Activated T-cell treated with anti-CD3 and anti-CD28 coated beads, Interleukin-2, amount 50 U/mL, for 72 hours (primary cell): ENCODE measurements at places on chromosomes 12 and 14. TPM values are rescaled to one million over a fixed set of nuclear protein-coding genes. Genes with fewer than 3 reads are reported as not detected.
A peak's percentile ranks its signal among the peaks of the same experiment; 100 is the strongest.

The SLC38A6 gene
- total RNA-seq = 8.0 TPM

The ACVRL1 gene
- not detected for total RNA-seq

The FAM181A gene
- total RNA-seq = not detected

The EXD2 gene
- total RNA-seq = 11.3 TPM

The LUM gene
- total RNA-seq = not detected

The KCNJ8 gene
- not detected for total RNA-seq

The NPFF gene
- total RNA-seq = not detected

DNA sequence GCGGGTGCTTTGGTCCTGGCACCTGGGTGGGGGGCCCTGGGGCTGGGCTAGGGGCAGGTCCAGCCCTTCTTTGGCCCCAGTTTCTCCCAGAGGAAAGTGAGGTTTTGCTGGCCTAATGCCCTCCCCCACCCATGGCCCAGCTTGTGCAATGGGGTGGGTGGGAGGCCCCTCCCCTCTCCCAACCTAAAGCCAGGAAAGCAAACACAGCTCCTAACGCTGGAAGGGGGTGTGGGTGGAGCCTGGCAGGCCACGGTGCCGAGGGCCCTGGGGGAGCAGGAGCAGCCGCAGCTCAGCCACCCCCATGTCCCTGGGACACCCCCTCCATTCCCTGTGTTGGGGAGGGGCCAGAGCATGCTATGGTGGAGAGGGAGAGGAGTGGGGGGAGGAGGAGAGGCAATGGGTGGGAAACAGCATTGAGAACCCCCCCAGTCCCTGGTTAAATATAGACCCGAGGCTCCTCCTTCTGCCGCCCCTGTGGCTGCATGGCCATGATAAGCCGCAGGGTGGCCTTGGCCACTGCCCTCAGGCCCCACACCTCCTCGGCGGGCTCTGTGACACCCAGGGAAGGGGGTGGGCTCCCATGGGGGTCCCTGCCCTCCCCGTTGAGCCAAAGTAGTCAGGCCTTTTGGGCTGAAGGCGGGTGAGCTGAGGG is 4.7 kb downstream of the EXOC3L4 start:
- no peaks in the 10 kb centered on the region for H3K4me1 ChIP-seq
- no peak for DNase-seq
- H3K4me3 ChIP-seq = no peak overlapping the region
- H3K27ac ChIP-seq = no peak overlapping the region
- no peaks in the 10 kb centered on the region for H3K36me3 ChIP-seq

- H3K4me1 ChIP-seq = peaks cover 12% of the 10 kb centered on the region
- H3K36me3 ChIP-seq = peaks cover 2% of the 10 kb centered on the region
- DNase-seq = no peak
- H3K27me3 ChIP-seq = no peaks in the 10 kb centered on the region
These were observed 17.0 kb downstream of the MVK start for GRCh38 chr12:109590566-109590965.

- H3K4me3 ChIP-seq = no peak overlapping the region
- no peak overlapping the region for H3K27ac ChIP-seq
- no peak for DNase-seq
- H3K27me3 ChIP-seq = no peaks in the 10 kb centered on the region
These were observed 18.5 kb upstream of the GPRC5A start for GRCh38 chr12:12872934-12873275.

- peak; percentile 76 for DNase-seq
- H3K4me1 ChIP-seq = peaks cover 70% of the 10 kb centered on the region
- peak overlapping the region; percentile 69 for H3K27ac ChIP-seq
- peak overlapping the region; percentile 83 for H3K4me3 ChIP-seq
- H3K27me3 ChIP-seq = no peaks in the 10 kb centered on the region
- H3K36me3 ChIP-seq = peaks cover 2% of the 10 kb centered on the region
These were observed 11.7 kb downstream of the TPCN1 start for GRCh38 chr12:113232840-113233585.

- peaks cover 70% of the 10 kb centered on the region for H3K4me1 ChIP-seq
- DNase-seq = no peak
- peak overlapping the region; percentile 98 for H3K4me3 ChIP-seq
- peaks cover 16% of the 10 kb centered on the region for H3K36me3 ChIP-seq
These were observed 2.9 kb downstream of the FGFR1OP2 start for GRCh38 chr12:26941215-26941594.

DNA sequence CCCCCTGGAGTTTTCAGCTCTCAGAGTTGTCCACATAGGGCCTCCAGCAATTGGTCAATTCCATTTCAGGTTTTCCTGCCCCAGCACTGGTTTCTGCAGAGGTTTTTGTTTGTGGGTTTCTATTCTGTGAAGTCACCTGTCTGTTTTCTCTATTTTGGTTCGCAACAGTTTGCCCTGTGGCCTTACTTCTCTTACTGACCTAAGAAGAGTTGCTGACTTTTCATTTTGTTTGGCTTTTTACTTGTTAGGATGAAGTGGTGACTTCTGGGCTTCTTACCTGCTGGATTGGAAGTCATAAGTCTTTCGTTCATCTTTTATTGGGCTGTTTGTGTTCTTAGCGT is 196.4 kb upstream of the PARP11 start:
- H3K36me3 ChIP-seq = no peaks in the 10 kb centered on the region
- peaks cover 8% of the 10 kb centered on the region for H3K4me1 ChIP-seq
- H3K4me3 ChIP-seq = no peak overlapping the region
- no peaks in the 10 kb centered on the region for H3K27me3 ChIP-seq
- DNase-seq = no peak

- H3K36me3 ChIP-seq = peaks cover 5% of the 10 kb centered on the region
- H3K27ac ChIP-seq = peak overlapping the region; percentile 52
- peak overlapping the region; percentile 89 for H3K4me3 ChIP-seq
- no peak for DNase-seq
- H3K27me3 ChIP-seq = no peaks in the 10 kb centered on the region
- peaks cover 29% of the 10 kb centered on the region for H3K4me1 ChIP-seq
These were observed 1.3 kb downstream of the DDX51 start for GRCh38 chr12:132142679-132143335.

DNA sequence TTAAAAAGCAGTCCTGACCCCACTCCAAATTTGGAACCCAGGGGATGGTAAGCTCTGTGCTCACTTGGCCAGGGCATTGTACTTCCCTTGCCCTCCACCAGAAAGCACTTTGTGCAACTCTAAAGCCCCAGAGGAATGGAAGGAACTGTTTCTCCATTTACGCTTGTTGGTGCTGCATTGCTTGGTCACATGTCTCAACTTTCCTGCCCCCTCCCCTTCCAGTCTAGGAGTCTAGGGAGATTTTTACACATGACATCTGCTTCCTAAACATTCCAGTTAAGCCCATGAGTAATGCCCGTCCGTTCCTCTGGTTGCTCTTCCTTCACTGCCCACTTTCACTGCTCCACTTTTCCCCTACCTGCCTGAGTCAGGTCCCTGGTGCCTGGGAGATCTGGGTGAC is 92.6 kb upstream of the MAP1LC3B2 start:
- no peaks in the 10 kb centered on the region for H3K27me3 ChIP-seq
- H3K36me3 ChIP-seq = no peaks in the 10 kb centered on the region
- no peaks in the 10 kb centered on the region for H3K4me1 ChIP-seq
- no peak overlapping the region for H3K4me3 ChIP-seq
- no peak for DNase-seq
- no peak overlapping the region for H3K27ac ChIP-seq

GRCh38 chr12:92051441-92051840 is 94.2 kb downstream of the BTG1 start:
- peaks cover 1% of the 10 kb centered on the region for H3K36me3 ChIP-seq
- DNase-seq = no peak
- peaks cover 75% of the 10 kb centered on the region for H3K4me1 ChIP-seq
- no peaks in the 10 kb centered on the region for H3K27me3 ChIP-seq
- H3K27ac ChIP-seq = no peak overlapping the region
- no peak overlapping the region for H3K4me3 ChIP-seq

GRCh38 chr12:66688846-66689439 is 10.1 kb upstream of the GRIP1 start:
- peak; percentile 35 for DNase-seq
- peaks cover 12% of the 10 kb centered on the region for H3K27me3 ChIP-seq

DNA sequence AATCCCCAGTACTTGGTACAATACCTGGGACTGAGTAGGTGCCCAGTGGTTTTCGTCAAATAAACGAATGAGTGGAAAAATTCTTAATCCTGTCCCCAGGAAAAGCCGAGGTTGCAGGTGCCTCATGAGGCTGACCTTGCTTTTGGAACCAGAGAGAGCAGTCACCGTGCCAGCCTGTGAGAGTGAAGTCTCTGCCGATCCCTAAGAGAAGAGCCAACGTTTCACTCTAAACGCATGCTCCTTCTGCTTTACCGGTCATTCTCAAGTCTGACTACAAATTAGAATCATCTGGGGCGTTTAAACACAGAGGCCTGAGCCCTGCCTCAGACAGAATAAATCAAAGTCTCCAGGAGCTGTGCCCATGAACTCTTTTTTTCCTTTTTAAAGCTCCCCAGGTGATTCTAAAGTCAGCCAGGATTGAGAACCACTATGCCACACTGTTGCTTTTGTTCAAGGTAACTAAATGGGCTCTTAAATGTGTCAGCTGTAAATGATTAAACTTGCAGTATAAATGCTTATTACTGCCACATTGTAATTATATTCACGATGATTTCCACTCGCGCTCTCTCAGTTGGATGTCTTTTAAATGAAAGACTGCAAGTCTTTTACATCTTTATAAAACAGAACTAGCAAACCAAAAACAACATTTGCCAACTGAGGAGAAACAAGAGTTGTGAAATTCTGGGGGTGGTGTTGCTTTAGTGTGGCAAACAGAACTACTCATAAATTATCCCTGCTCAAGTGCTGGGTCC is 26.9 kb downstream of the TCP11L2 start:
- no peak overlapping the region for H3K4me3 ChIP-seq
- H3K27me3 ChIP-seq = no peaks in the 10 kb centered on the region
- DNase-seq = no peak
- H3K27ac ChIP-seq = no peak overlapping the region
- H3K4me1 ChIP-seq = no peaks in the 10 kb centered on the region

- DNase-seq = no peak
- no peaks in the 10 kb centered on the region for H3K4me1 ChIP-seq
- peaks cover 2% of the 10 kb centered on the region for H3K36me3 ChIP-seq
- no peak overlapping the region for H3K27ac ChIP-seq
These were observed 769.3 kb upstream of the FLRT2 start for GRCh38 chr14:84760489-84761126.

GRCh38 chr14:103444837-103445524 is 59.8 kb downstream of the MARK3 start:
- H3K4me3 ChIP-seq = no peak overlapping the region
- no peaks in the 10 kb centered on the region for H3K27me3 ChIP-seq
- H3K27ac ChIP-seq = peak overlapping the region; percentile 9
- peaks cover 19% of the 10 kb centered on the region for H3K4me1 ChIP-seq
- H3K36me3 ChIP-seq = peaks cover under 1% of the 10 kb centered on the region
- no peak for DNase-seq

- H3K4me3 ChIP-seq = no peak overlapping the region
- DNase-seq = no peak
- no peaks in the 10 kb centered on the region for H3K27me3 ChIP-seq
- H3K36me3 ChIP-seq = no peaks in the 10 kb centered on the region
These were observed 86.9 kb downstream of the PRICKLE1 start for GRCh38 chr12:42502682-42503081.

GRCh38 chr14:26984311-26985177 is 386.7 kb upstream of the NOVA1 start:
- no peaks in the 10 kb centered on the region for H3K27me3 ChIP-seq
- H3K36me3 ChIP-seq = no peaks in the 10 kb centered on the region
- no peaks in the 10 kb centered on the region for H3K4me1 ChIP-seq
- no peak overlapping the region for H3K4me3 ChIP-seq
- H3K27ac ChIP-seq = no peak overlapping the region
- peak; percentile 7 for DNase-seq

- no peak overlapping the region for H3K27ac ChIP-seq
- peaks cover 11% of the 10 kb centered on the region for H3K27me3 ChIP-seq
- no peak for DNase-seq
- H3K4me1 ChIP-seq = peaks cover 34% of the 10 kb centered on the region
- peak overlapping the region; percentile 79 for H3K4me3 ChIP-seq
These were observed 11.5 kb downstream of the KRT77 start for GRCh38 chr12:52691841-52692150.
